Karpas-422 (cell line): ENCODE measurements at places on chromosomes 12 and 14.

GRCh38 chr12:120346031-120346430 is 18.5 kb upstream of the PLA2G1B start:
- no peaks in the 10 kb centered on the region for H3K4me1 ChIP-seq
- no peak overlapping the region for H3K4me3 ChIP-seq
- no peak for DNase-seq
- H3K36me3 ChIP-seq = no peaks in the 10 kb centered on the region

DNA sequence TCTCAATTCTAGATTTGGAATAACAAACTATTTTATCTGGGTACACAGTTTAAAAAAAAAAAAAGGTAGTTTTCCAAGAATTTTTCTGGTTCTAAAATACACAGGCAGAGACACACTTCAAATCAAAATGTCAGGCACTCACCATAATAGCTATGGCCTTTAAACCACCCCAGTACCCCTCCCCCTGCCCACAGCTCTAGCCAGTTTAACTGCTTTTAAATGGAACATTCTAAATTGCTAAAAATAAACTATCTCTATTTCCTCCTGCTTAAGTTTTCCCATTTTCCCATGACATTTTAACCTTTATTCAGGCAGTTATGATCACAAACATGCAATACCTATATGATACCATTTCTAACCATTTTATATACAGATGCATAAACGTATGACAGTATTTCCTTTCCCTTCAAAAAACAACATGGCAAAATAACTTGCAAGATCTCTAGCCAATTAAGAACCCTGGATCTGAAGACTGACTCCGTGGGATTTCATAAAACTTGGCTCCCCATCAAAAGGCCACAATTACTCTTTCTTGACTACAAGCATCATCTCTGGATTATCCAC is 46.3 kb downstream of the PPP2R5E start:
- peaks cover 11% of the 10 kb centered on the region for H3K4me1 ChIP-seq

DNA sequence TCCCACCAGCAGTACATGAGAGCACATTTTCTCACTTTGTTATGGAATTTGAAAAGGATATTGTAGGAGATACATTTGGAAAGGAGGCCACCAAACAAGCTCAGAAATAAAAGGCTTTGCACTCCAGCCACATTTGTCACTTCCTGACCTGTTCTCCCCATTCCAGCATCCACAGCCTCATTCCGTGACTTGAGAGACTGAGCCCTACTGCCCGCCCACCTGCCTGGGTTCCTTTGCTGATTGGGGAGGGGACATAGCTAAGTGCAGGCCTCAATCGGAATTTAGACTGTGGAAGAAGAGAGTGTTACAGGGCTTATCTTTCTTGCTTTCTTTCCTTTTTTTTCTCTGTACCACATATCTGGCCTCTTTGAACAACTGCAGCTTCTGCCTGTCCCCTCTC is 735.4 kb upstream of the TMEM132C start:
- no peaks in the 10 kb centered on the region for H3K27me3 ChIP-seq
- H3K4me1 ChIP-seq = no peaks in the 10 kb centered on the region
- no peaks in the 10 kb centered on the region for H3K36me3 ChIP-seq
- no peak overlapping the region for H3K4me3 ChIP-seq
- no peak overlapping the region for H3K27ac ChIP-seq

GRCh38 chr12:9740106-9740750 is 7.3 kb upstream of the CLECL1 start:
- H3K36me3 ChIP-seq = no peaks in the 10 kb centered on the region
- H3K27me3 ChIP-seq = no peaks in the 10 kb centered on the region
- peaks cover 43% of the 10 kb centered on the region for H3K4me1 ChIP-seq

GRCh38 chr14:20905676-20906075 is 14.5 kb downstream of the RNASE3 start:
- no peaks in the 10 kb centered on the region for H3K36me3 ChIP-seq
- H3K27me3 ChIP-seq = no peaks in the 10 kb centered on the region
- no peak for DNase-seq

DNA sequence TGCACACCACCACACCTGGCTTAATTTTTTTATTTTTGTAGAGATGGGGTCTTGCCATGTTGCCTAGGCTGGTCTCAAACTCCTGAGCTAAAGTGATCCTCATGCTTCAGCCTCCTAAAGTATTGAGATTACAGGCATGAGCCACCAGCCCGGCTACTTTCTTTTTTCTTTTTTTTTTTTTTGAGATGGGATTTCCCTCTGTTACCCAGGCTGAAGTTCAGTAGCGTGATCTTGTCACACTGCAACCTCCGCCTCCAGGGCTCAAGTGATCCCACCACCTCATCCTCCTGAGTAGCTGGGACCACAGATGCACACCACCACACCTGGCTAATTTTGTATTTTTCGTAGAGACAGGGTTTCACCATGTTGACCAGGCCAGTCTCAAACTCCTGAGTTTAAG is 51.1 kb downstream of the LIMA1 start:
- no peak for DNase-seq
- no peak overlapping the region for H3K4me3 ChIP-seq
- no peak overlapping the region for H3K27ac ChIP-seq
- no peaks in the 10 kb centered on the region for H3K27me3 ChIP-seq
- no peaks in the 10 kb centered on the region for H3K36me3 ChIP-seq

DNA sequence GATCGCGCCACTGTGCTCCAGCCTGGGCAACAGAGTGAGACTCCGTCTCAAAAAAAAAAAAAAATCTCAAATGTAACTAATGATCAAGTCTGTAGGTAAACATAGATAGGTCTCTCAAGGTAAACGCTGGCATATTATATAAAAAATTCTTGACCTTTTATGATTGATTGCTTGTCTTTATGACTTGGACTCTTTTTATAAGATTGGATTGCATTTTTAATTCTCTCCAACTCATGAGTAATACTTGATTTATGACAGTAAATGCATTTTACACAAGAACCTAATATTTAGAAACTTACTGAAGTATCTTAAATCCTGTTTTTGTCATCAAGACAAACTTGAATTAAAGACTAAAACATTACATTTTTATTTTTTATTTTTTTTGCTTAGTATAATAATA is 16.1 kb downstream of the ARF6 start:
- no peak for DNase-seq
- no peak overlapping the region for H3K4me3 ChIP-seq
- H3K27me3 ChIP-seq = no peaks in the 10 kb centered on the region

DNA sequence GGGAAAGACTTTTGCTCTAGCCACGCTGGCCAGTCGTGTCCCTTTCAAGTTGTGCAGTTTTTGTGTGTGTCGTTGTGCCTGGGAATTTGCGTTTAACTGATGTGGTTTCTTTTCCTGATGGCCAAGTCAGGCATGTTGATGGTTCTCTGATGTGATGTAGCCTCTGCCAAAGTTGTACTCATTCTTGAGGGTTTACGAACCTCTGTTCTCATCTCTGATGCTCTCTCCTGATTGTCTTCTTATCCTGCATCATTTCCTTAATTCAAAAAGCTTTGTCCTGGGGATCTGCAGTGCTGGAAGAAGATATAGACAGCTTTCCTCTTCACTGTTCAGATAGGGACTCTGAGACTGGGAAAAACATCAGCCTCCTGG is 25.4 kb downstream of the CD9 start:
- H3K27ac ChIP-seq = no peak overlapping the region
- no peak for DNase-seq
- H3K4me1 ChIP-seq = peaks cover 3% of the 10 kb centered on the region
- H3K36me3 ChIP-seq = no peaks in the 10 kb centered on the region
- no peak overlapping the region for H3K4me3 ChIP-seq
- no peaks in the 10 kb centered on the region for H3K27me3 ChIP-seq

DNA sequence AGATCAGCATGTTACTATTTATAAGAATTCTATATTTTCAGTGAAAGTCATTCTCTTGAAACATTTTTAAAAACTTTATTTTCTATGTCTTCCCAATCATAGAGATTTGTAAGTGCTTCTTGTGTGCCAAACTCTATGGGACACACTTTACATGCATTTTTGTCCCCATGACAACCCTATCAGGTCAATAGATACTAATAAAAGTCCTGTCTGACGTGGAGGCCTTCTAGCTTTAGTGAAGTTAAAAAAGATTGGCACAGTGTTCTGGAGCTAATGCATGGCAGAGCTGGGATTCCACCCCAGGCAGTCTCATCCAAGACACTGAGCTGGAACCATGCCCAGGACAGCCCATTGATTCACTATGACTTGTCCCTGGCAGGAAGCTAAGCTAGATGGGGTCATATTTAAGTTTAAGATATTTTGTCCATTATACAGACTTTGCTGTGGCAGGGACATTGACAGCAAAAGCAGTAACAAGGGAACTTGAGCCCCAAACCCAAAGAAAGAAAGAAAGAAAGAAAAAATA is 28.1 kb downstream of the TTC6 start:
- no peak overlapping the region for H3K4me3 ChIP-seq
- no peaks in the 10 kb centered on the region for H3K27me3 ChIP-seq
- H3K27ac ChIP-seq = no peak overlapping the region
- no peak for DNase-seq
- H3K36me3 ChIP-seq = no peaks in the 10 kb centered on the region; the same call in 1 of the 2 replicates
- peaks cover 6% of the 10 kb centered on the region for H3K4me1 ChIP-seq

DNA sequence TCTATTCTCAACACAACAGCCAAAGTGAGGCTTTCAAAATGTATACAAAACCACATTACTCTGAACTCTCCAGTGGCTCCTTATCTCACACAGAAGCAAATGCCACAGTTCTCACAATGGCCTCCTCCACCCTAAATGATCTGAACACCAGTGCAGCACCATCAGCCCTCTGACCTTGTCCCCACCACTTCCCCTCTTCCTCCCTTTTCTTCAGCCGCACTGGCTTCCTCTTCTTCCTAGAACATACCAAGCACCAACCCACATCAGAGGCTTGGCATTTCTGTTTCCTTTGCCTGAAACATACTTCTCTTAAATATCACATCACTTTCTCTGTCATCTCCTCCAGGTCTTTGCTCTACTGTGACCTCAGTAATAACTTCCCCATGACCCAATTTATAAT is 66.3 kb downstream of the GPR135 start:
- no peak overlapping the region for H3K27ac ChIP-seq
- DNase-seq = no peak
- no peaks in the 10 kb centered on the region for H3K27me3 ChIP-seq
- H3K4me1 ChIP-seq = no peaks in the 10 kb centered on the region
- H3K4me3 ChIP-seq = no peak overlapping the region
- no peaks in the 10 kb centered on the region for H3K36me3 ChIP-seq

DNA sequence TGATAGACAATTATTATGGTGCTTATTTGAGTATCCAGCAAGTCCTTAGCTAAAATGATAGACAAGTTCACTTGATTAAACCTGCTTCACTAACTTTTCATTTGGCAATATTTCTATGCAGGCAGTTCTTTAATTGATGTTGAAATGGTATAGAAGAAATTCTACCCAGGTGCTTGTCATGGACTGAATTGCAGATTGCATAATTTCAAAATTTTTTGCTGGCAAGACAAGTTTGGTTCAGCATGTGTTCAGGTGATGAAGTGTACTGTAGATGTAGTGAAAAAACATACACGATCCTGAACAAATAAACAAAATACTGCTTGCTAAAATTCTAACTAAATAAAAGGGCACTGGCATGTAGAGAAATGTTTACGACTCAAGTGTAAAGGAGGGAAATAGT is 189.0 kb downstream of the FOXA1 start:
- no peak overlapping the region for H3K4me3 ChIP-seq
- no peaks in the 10 kb centered on the region for H3K4me1 ChIP-seq
- DNase-seq = no peak
- no peak overlapping the region for H3K27ac ChIP-seq

- no peaks in the 10 kb centered on the region for H3K27me3 ChIP-seq
- H3K27ac ChIP-seq = no peak overlapping the region
Measured at GRCh38 chr14:99514552-99515300, 33.5 kb downstream of the CCNK start.

GRCh38 chr12:98417266-98417665 is 98.1 kb upstream of the TMPO start:
- no peak overlapping the region for H3K27ac ChIP-seq
- peaks cover 11% of the 10 kb centered on the region for H3K4me1 ChIP-seq
- H3K27me3 ChIP-seq = no peaks in the 10 kb centered on the region
- DNase-seq = no peak
- no peaks in the 10 kb centered on the region for H3K36me3 ChIP-seq

GRCh38 chr14:27608377-27608776 is 1010.5 kb upstream of the NOVA1 start:
- no peaks in the 10 kb centered on the region for H3K36me3 ChIP-seq
- H3K27me3 ChIP-seq = no peaks in the 10 kb centered on the region
- no peak for DNase-seq
- no peak overlapping the region for H3K27ac ChIP-seq
- no peak overlapping the region for H3K4me3 ChIP-seq

- no peaks in the 10 kb centered on the region for H3K36me3 ChIP-seq
- H3K4me1 ChIP-seq = 0 out of 2 replicates have a peak, but pooled peaks cover 2% of the 10 kb centered on the region
- DNase-seq = no peak
- H3K27ac ChIP-seq = no peak overlapping the region
- H3K4me3 ChIP-seq = no peak overlapping the region
Measured at GRCh38 chr14:105391541-105391940, 6.8 kb upstream of the TEX22 start.

DNA sequence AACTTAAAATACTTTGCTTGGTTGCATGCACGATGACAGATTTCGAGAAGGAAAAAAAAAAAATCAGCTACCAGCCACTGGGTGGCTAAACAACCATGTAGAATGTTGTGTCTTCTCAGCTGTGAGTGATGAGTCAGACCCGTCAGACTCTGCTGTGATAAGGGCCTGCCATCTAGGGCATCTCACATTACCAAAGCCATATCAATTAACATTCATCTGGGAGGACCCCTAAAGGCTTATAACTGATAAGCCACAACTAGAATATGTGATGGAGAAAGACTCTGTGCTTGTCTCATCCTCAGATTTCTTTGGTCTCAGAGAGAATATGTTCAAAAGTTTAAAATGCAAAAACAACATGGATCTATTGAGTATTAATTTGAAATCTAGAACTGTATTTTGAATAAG is 111.5 kb downstream of the PAX9 start:
- no peaks in the 10 kb centered on the region for H3K36me3 ChIP-seq
- H3K4me3 ChIP-seq = peak overlapping the region; percentile 3; the same call in 1 of the 2 replicates
- H3K27me3 ChIP-seq = no peaks in the 10 kb centered on the region
- DNase-seq = peak; percentile 92
- H3K27ac ChIP-seq = peak overlapping the region; percentile 37
- peaks cover 52% of the 10 kb centered on the region for H3K4me1 ChIP-seq

DNA sequence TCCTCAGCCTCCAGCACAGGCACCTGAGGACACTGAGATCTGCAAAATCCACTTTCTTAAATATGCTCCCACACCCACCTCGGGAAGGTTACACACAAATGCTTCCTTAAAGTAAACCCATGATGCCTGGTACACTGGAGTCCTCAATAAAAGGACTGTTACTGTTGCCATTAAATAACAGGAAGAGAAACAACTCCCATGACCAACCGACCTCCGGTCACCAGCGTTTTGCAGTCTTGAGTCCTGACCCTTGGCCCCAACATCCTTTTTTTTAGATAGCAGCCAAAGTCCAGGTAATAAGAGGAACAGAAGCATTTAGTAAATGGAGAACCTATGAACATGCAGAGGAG is 42.4 kb downstream of the ITPK1 start:
- no peak overlapping the region for H3K4me3 ChIP-seq
- H3K36me3 ChIP-seq = no peaks in the 10 kb centered on the region
- no peak overlapping the region for H3K27ac ChIP-seq
- DNase-seq = no peak
- H3K27me3 ChIP-seq = no peaks in the 10 kb centered on the region
